D341Med (cell line): ENCODE measurements at places on chromosomes 7 and 10.
A peak's percentile ranks its signal among the peaks of the same experiment; 100 is the strongest.

DNA sequence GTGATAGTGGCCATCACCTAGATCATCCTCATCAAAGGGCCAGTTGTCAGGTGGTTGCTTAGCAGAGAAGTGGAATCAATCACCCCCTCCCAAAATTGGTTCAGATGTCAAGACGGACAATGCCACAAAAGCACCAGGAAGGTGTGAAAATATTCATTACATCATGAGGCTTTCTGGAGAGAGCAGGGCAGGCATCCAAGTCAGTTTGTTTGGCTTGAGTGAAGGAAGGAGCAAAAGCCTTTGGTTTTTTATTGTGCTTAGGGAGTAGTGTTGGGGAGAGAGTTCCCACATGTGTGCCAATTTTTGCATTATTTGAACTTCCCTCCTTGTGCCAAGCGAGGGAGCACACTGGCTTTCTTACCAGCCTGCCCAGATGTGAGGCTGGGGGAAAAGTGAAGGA, 1082.9 kb downstream of the LRMDA start:
- DNase-seq = no peak

GRCh38 chr10:113059371-113059780, 109.3 kb downstream of the TCF7L2 start:
- no peak for DNase-seq

GRCh38 chr7:148142660-148143248, 447.8 kb upstream of the C7orf33 start:
- DNase-seq = peak; percentile 53

DNA sequence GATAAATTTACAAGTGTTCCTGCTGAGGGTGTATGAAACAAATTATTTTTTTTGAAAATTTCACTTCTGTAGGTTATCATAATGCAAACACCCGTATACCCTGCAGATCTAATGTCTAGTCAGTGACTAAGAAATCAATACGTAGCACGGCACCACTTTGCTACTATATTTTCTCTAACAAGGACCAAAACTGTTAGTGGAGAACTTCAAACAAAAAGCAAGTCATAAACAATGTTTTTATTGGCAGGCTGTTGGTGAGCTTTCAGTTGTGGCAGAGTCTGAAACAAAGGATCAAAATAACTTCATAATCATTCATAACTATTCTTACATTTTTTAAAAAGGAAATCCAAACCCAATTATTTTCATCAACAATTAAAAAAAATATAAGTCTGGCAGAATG, 11.8 kb downstream of the SEM1 start:
- DNase-seq = no peak

- DNase-seq = peak; percentile 9
Measured at GRCh38 chr7:50614721-50615518, 49.7 kb upstream of the DDC start.

DNA sequence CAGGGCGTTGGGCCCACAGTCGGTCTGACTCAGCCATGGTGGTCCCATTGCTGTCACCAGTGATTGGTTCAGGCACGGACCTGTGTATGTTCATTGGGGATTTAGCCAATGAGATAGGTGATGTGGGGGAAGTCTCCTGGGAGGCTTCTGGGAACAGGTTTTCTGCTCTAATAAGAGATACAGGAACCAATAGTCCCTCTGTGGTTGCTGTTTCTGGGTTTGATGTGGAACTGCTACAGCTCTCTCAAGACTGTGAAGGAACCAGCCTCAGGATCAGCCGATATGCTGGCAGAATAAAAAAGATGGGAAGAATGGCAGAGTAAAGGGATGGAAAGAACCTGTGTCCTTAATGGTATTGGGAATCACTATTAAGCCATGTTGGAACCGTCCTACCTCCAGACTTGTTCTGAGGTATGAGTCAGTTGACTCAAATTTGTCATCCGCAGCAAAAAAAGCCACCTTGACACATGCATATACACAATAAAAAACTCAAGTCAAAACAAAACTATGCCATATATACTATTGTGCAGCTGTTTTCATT, 70.6 kb downstream of the MCMBP start:
- DNase-seq = no peak

- DNase-seq = no peak
Measured at GRCh38 chr10:12757351-12757750, 244.2 kb downstream of the CCDC3 start.

- no peak for DNase-seq
Measured at GRCh38 chr10:6173203-6173602, 29.5 kb upstream of the PFKFB3 start.
